ENCODE measurements at places on chromosomes 2 and 18.

DNA sequence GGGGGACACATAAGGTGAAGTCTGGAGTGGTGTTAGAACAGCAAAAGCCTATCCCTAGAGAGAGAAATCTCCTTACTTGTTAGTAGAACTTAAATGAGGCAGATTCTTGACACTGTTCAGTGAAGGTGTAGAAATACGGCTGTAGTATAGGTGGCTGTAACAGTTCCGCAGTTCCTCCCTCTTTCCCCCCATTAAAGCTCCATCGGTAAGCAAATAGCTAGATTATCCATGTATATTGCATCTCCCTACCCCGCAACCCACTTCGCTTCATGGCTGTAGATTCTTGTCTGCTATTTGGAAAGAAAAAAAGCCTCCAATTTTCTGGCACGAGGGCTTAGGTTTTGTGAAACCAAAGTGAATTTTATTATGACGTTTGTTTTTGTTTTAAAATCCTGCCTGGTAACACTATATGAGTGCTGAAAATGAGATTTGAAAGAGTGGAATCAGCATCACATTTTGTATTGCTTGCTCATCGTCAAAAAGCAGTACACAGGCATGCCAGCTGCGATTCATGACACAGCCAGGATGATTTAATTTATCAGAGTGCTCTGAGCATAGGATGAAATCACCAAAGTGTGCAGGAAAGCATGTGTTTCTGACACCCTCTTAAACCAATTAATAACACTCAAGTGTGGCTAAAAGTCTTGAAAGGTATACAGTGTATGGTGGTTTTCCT lies 1.4 kb downstream of the FAM171B start:
- DNase-seq = no peak

- DNase-seq = no peak
Observed at GRCh38 chr2:113024764-113025163, 19.5 kb downstream of the IL36A start.

DNA sequence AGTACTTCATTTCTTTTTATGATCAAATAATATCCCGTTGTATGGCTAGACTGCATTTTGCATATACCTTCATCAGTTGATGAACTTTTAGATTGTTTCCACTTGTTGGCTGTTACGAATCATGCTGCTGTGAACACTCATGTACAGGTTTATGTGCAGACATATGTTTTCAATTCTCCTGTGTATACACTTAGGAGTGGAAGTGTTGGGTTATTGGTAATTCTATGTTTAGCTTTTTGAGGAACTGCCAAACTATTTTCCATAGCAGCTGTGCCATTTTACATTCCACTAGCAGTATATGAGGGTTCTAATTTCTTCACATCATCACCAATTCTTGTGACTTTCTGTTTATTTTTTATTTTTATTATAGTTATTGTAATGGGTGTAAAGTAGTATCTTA lies 32.1 kb upstream of the LCLAT1 start:
- DNase-seq = no peak

GRCh38 chr2:136051001-136051724 lies 65.7 kb upstream of the DARS1 start:
- DNase-seq = no peak

DNA sequence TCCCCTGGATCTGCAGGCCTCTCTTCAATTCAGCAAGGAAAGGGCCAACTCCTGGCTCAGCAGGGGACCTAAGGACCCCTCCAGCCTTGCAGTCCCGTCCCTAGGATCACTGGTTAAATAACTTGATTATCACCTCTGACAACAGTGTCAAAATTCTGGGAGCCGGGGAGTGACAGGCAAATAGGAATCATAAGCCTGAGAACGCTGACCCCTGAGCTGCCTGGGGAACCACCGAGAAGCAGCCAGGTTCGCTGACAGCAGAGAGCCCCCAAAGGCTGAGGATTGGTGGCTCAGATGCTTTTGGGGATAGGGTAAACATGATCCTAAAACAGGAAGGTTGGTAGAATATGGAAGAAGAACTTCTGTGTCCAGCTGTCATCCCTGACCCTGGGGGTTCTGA lies 17.5 kb upstream of the TNS1 start:
- no peak for DNase-seq

DNA sequence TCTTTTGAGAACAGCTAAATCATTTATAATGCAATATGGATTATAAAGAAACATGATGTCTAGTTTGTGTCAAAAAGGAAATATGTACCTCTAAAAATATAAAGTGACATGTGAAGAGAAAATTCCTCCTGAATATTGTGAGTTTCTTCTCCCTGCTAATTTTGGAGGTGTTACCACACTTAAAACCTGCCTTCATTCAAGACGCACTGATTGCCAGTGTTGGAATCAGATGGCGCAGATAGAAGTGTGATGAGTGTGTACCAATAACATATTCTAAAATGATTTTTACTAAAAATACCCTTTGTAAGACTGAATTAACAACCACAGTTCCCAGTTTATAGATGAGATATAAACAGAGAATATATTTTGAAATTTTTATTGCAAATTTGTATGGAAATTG lies 681.8 kb upstream of the LRATD1 start:
- no peak for DNase-seq

DNA sequence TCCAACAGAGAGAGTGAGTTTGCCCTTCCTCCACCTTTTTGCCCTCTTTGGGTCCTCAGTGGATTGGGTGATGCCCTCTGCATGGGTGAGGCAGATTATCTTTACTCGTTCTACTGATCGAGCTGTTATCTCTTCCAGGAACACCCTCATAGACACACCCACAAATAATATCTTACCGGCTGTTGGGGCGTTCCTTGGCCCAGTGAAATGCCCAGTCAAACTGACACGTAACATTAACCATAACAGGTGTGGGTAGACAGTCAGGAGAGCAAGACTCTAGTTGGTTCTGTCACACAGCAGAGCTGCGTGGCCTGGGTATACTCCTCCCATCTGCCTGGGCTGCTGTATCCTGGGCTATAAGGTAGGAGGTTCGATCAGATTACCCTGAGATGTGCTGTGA lies 144.1 kb downstream of the AGAP1 start:
- DNase-seq = no peak
